A673 (cell line): ENCODE measurements at places on chromosomes 6 and 20.
A peak's percentile ranks its signal among the peaks of the same experiment; 100 is the strongest.

DNA sequence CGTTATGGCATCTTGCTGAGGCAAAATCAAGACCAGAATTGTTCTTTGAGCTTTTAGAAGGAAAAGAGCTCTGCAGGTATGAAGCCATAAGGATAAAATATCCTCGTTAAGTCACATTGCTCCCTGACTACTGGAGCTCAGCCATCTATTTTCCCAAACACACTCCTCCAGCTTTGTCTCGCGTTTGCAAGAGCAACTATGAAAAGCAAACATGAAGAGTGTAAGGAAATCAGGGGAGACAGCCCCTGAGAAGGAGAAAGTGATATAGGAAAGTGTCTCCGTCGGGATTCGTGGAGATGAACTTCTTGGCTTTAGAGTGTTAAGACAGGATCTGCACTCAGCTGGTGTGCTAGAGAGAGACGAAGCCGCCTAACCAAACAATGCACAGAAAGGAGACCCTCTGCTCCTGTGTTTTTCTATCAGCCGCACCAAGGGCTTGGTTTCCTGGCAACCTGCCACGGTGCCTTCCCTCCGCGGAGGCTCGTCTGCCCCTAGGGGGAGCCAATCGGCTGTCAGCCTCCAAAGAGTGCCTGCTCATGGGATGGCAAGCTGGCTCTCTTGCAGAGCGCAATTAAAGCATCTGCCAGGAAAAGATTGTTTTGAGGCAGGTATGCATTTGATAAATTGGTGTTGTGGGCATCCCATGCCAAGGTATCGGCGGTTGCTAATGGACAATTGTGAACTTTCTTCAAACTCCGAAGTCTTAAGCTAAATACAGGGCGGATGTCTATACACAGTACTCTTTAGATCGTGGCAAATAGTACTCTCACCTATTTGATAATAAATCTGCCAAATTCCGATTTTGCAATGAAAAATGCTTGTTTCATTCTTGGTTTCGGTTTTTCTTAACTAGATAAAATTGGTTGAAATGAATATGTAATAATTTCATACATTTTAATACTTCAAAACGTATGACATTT lies 603.2 kb downstream of the RNF144B start:
- DNase-seq = peak; percentile 90

DNA sequence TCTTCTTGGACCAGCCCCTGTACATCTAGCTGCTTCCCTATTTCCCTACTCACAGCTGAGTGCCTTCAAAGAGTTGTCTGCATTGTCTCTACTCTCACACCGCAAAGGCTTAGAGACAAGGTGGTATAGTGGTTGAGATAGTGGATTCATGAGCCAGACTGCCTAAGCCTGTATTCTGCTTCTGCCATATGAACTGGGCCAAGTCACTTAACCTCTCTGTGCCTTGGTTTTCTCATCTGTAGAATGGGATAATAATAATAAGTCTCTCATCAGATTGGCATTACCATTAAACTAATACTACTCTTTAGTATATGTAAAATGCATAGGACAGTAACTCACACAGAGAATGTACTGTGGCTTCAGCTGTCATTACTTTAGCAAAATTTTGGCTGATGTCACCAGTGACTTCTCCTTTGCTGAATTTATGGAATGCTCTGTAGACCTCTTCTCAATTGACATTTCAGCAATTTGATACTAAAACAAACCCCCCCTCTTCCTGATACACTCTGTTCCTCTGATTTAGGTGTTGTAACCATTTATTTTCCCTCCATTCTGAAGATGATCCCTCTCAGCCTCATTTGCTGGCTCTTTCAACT lies 156.1 kb downstream of the ADAT2 start:
- DNase-seq = no peak

DNA sequence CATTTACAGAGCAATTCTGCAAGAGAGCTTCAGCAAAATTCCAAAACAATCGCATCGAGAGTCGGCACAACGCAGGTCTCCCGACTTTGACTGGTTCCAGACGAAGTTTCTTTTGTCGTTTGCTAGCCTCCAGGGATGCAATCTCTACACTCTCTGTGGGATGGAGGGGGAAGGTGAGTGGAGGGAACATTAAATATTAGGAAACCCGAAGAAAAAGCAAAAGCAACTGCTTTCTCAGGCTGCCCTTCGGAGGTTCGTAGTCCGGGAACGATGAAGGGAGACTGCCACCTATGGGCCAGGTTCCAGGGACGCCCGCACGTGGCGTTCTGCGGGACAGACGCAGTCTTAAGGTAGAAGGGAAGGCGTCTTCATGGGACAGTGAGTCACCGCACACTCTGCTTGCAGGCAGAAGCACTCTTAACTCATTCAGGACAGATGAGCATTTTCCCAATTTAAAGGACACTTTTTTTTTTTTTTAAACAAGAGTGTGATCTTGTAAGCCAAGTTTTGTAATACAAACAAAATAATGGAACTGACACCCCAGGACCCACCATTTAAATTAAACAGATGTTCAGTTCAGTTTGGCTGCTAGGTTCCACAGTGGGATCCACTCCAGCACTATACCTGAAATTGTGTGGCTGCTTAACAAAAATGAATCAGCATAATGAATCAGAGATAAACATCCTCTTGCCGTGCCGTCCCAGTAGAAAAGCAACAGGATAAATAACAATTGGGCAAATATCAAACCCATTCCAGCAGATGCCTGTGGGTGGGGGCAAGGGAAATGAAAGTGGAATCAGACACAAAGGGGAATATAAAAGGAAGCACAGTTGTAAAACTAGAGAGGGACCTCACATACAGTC lies 65.8 kb upstream of the ARMC2 start:
- DNase-seq = peak; percentile 83

- no peak for DNase-seq
Measured at GRCh38 chr6:166940643-166941068, 15.7 kb downstream of the RNASET2 start.

DNA sequence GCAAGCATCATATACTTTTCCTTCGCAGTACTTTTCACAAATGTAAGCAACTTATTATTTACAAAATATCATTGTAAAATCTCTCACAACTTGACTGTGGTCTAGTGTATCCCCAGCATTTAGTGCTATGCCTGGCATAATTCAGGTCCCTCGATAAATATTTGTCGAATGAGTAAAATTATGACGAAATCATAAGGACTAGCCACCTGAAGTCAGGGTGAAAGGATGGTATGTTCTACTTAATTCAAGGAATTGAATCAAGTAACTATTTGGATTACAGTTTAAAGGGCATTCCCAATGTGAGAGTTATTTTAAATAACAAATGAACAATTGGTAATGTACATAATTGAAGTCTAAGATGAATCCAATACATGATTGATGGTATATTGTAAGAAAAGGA lies 393.0 kb upstream of the SLC35B3 start:
- DNase-seq = no peak

DNA sequence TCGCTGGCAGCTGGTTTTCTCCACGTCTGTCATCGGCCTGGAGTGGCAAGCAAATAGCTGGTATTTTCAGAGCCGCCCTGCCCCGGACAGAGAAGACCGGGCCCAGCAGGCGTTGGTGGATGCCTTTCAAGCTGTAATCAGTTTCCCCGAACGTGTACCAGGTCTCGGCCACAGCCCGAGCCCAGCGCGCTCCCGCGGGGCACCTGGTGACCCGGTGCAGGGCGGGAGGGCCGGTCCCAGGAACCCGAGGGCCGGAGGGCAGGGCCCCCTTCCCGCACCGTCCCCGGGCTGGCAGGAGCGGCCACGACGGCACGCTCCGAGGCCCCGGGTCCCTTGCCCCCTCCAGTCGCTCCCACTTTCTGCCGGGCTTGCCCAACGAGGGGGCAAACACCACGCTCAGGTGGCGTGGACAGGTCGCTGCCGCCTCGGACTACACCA lies 348 bp upstream of the PYGB start:
- peak; percentile 27 for DNase-seq

GRCh38 chr20:34042262-34042661 lies 48.6 kb downstream of the RALY start:
- no peak for DNase-seq

GRCh38 chr6:15473741-15474161 lies 189.1 kb downstream of the DTNBP1 start:
- DNase-seq = no peak

- DNase-seq = no peak
Measured at GRCh38 chr20:59575216-59575615, 29.1 kb upstream of the PHACTR3 start.

GRCh38 chr20:45328451-45328850 lies 19.8 kb downstream of the SDC4 start:
- no peak for DNase-seq

- peak; percentile 74 for DNase-seq
Measured at GRCh38 chr6:147852772-147853171, 344.3 kb downstream of the SAMD5 start.

GRCh38 chr6:109483735-109484057 lies 677 bp upstream of the ZBTB24 start:
- no peak for DNase-seq

- no peak for DNase-seq
Measured at GRCh38 chr20:10924644-10925201, 250.9 kb upstream of the JAG1 start.

DNA sequence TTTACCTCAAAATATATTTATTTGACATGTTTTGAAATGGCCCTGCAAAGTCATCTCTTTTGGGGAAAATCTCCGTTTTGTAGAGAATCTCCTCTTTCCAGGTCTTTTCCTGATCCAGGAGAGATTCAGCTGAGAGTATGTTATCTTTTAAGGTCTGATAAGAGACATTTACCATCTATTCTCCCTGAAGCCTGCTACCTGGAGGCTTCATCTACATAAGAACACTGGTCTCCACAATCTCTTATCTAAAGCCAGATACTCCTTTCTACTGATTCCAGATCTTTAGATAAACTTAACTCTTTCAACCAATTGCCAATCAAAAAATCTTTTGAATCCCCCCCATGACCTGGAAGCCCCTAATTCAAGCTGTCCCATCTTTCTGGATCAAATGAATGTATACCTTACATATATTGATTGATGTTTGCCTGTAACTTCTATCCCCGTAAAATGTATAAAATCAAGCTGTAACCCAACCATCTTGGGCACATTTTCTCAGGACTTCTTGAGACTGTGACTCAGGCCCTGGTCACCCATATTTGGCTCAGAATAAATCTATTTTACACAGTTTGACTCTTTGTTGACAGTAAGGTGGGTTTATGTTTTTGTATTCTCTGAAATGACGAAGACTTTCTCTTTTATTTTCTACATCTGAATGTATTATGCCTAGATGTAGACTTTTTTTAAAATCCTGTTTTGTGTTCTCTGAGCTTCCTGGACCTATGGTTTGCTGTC lies 95.5 kb downstream of the ECT2L start:
- DNase-seq = no peak

DNA sequence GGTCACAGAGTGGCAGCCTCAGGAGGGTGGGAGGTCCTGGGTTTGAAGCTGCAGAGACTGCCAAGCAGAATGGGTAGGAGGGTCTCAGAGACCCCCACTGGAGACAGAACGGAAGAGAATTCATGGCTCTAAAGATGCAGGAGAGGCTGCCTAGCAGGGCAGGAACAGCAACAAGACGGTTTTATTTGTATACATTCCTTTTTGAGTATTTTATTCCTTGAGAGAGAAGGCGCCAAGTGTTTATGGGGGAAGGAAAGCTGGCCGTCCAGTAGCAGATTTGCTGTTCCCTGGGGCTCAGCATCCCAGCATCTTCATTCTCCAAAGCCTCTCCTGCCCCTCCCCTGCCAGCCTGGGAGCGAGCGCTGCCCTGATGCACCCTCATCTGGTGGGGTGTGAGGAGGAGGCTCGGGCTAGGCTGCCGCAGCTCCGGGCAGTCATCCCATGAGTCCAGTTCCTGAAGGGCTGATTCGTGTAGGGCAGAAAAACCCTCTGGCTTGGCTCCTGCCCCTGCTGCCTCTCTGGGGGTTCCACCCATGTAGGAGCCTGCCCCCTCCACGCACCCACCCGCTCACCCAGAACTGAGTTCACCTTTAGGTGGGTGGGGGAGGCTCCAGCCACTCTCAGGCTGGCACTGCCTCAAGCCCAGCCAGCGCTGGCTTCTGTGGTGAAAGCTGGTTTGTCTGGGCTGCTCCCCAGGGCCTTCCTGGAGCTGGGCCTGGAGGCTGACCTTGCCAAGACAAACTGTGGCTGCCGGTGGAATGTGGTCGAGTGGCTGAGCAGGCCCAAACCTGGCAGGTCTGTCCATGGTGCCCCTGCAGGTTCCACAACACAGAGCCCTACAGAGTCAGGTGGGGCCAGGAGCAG lies 32.4 kb downstream of the CPXM1 start:
- no peak for DNase-seq

DNA sequence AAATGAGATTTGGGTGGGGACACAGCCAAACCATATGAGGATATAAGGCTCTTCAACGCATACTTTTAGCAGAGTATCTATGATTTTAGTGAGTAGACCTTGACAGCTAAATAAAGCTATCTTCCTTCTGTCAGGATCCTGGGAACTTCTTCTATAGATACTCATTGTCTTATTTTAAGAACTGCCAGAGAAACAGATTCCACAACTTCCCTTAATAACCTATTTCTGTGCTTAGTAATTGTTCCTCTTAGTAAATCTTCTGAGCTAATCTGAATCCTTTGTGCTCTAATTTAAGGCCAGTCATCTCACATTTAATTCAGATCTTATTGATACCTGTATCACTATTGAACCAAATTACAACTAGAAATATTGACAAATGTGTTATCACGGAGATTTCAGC lies 64.0 kb upstream of the CEP85L start:
- no peak for DNase-seq

DNA sequence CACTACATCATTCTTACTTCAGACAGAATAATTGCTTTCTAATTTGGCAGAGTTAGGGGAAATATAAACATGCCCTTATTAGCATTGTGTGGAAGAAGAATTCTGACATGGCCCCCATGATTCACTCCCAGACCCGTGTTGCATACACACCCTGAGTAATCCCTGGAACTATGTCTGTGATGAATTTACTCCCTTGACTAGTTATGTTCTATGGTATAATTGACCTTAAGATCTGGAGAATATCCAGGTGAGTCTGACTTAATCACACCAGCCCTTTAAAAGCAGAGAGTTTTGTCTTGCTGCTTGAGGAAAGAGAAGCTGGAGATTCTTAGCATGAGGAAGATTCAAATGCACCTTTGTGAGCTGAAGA lies 262.9 kb downstream of the SOX4 start:
- DNase-seq = no peak

DNA sequence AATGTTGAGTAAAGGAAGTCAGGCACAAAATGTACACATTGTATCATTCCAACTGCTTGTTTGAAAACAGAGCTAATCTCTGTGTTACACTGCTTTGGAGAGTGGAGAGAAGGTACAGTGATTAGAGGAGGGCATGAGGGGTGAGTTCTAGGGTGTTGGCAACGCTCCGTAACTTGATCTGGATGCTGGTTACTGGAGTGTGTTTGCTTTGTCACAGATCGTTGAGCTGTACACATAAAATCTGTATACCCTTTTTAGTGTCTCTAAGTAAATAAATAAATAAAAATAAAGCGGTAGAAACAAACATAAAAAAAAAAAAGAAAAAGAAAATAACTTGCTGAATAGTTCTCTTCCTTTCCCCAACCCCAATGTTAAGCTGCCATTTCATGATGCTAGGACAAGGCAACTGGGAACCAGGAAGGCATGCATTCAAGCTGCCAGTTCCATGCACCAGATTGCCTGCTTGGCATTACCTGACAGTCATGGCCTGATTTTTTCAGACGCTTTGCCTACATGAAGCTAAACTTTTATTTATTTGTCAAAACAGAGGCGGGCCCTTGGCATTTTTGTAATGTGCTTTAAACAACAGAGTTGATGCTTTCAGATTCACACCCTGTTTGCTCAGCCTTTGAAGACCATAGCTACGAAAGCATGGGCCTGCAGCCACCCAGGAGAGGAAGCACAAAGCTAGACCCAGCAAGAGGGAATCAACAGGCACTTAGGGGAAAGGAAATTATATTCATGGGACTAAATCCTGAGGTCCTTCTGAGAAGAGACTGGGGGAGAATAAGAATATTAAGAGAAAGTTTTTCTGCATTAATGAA lies 21.2 kb downstream of the TNFRSF21 start:
- DNase-seq = peak; percentile 46
